ENCODE measurements at places on chromosomes 16 and 17. TPM values are rescaled to one million over a fixed set of nuclear protein-coding genes. Genes with fewer than 3 reads are reported as not detected.

GRCh38 chr17:56125830-56126819, 27.1 kb upstream of the ANKFN1 start:
- peak; percentile 17 for DNase-seq

Gene EFCAB5
- total RNA-seq: 1.6 TPM

Gene C16orf92
- total RNA-seq: not detected

DNA sequence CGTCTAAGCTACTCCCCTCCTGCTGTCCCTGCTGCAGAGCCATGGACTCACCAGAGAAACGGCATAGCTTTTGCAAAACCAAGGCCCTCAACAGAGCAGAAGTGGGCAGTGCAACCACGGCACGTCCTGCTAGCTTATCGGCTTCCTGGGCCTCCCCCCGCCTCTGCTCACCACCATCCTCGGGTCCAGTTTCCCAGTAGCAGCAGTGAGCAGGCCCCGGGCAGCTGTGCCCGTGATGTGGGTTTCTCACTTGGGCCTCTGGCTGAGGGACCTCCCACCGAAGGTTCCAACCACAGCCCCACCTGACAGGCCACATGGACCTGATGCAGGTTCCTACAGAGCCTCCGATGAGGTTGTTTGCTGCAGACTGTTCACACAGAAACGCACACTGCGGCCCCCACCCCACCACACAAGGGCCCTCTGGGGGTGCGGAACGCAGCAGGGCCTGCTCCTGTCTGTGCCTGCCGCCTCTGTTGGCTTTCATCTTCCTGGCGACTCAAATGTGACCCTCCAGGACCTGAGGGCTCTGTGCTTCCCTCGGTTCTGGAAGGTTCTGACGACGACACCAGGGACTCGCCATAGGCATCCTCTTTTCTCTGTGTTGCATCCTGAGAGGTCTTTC, 24.8 kb downstream of the PDIA2 start:
- DNase-seq: no peak

- no peak for DNase-seq
These were observed 31.8 kb downstream of the HNF1B start for GRCh38 chr17:37713028-37713431.

Gene KRTAP9-7
- not detected for total RNA-seq

DNA sequence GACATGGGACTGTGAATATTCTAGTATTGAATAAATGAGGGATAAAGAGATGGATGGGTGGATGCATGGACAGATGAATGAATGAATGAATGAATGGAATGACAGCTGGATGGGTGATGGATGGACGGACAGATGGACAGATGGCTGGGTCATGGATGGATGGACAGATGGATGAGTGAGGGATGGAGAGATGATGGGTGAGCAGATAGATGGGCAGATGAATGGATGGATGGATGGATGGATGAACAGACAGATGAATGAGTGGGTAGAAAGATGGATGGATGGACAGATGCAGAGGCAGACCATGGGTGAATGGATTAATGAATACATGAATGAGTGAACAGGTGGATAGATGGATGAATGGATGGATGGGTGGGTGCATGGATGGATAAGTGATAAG, 96.7 kb downstream of the MYH11 start:
- no peak for DNase-seq

Gene DPEP3
- total RNA-seq: 0.10 TPM

Gene KRT33B
- not detected for total RNA-seq

Gene ST6GALNAC2
- not detected for total RNA-seq

Gene NOG
- 0.64 TPM for total RNA-seq

- DNase-seq: no peak
These were observed 56.4 kb upstream of the IRX3 start for GRCh38 chr16:54342966-54343365.

Gene PPP4C
- 136 TPM for total RNA-seq

Gene PHOSPHO1
- not detected for total RNA-seq

Gene CARD14
- total RNA-seq: not detected

DNA sequence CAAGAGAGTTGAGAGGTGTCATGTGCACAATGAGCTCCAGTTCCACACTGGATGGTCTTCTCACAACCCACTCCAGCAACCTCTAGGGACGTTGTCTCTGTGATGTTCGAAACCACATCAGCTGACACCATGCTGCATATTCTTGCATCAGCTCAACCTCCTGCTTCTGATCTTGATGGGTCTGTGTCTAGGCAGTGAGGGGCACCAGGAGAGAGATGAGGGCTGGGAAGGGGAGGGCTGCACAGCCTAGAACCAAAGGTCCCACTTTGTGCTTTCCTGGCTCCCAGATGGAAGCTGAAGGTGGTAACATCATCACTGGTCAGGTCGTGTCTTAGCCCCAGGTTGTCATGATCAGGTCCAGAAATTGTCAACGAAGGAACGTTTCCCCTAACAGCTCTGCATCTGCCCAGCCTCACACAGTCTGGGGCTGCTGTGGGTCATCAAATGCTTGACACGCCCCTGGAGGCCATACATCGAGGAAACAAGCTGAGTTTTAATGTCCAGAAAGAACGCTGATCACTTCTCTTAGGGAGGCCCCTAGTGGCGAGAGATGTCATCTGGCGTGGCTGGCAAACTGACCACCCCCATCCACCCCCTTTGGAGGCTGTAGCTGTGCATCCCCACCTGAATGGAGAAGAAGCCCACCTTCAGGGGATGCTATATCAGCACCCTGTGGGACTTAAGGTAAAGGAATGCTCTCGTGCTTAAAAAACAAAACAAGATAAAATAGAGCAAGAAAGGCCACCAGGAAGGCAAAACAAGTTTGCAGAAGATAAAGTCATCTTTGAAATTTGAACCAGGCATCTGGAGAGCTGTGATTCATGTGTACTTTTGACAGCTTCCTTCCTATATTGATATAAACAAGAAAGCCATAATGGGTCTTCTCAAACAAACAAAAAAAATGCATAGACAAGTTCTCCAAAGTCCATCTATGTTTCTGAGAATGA, 58.3 kb downstream of the WIPI1 start:
- peak; percentile 38 for DNase-seq

Gene KRT40
- total RNA-seq: not detected

DNA sequence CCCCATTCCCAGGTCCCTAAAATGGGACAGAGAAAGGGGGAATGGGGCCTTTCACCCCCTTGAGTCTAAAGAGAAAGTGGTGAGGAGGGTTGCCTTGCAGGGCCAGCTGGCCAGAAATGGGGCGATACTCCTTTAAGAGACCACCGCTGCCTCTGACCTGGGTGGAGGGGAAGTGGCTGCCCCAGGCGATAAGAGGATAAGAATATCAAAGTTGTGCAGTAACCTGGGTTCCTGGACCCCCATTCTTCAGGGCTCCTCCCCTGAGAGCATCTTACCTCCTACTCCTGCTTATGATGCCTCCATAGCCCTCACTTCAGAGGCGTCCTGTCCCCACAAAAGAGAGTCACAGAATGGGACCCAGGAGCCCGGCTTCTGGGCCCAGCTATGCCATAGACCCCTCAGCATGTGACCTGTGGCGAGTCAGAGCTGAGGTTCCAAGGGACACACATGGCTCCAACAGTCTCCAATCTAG, 5.2 kb upstream of the TSPOAP1 start:
- peak; percentile 47 for DNase-seq

Gene NPIPB8
- total RNA-seq: 0.44 TPM

DNA sequence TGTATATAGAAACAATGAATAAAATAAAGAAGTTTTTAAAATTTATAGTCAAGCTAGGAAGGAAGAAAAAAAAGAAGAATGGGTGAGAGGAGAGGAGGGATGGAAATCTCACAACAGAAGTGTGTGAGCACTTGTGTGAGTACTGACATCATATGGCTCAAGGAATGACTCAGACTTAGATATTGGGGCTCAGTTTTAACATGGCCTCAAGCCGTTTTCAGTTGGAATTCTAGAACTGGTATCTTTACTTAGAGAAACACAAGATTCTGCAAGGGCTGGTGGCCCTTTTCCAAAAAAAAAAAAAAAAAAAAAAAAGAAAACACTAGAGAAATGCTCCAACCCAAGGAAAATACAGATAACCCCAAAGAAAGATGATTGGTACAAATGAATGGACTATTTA, 55.1 kb downstream of the STXBP4 start:
- no peak for DNase-seq

- DNase-seq: no peak
These were observed 1067.9 kb upstream of the EEF2KMT start for GRCh38 chr16:6165330-6165979.

GRCh38 chr17:32104158-32104557, 38.1 kb upstream of the RHOT1 start:
- DNase-seq: peak; percentile 22

Gene TMEM106A
- 11.7 TPM for total RNA-seq

- no peak for DNase-seq
These were observed 584 bp upstream of the STAT5B start for GRCh38 chr17:42276609-42277341.

Gene ZG16B
- total RNA-seq: 2.3 TPM

- DNase-seq: no peak
These were observed 584.0 kb upstream of the CDH8 start for GRCh38 chr16:62620275-62620674.

- DNase-seq: no peak
These were observed 407.3 kb downstream of the XYLT1 start for GRCh38 chr16:17063201-17064139.

Gene KCNJ18
- not detected for total RNA-seq

Gene CCDC200
- total RNA-seq: not detected

DNA sequence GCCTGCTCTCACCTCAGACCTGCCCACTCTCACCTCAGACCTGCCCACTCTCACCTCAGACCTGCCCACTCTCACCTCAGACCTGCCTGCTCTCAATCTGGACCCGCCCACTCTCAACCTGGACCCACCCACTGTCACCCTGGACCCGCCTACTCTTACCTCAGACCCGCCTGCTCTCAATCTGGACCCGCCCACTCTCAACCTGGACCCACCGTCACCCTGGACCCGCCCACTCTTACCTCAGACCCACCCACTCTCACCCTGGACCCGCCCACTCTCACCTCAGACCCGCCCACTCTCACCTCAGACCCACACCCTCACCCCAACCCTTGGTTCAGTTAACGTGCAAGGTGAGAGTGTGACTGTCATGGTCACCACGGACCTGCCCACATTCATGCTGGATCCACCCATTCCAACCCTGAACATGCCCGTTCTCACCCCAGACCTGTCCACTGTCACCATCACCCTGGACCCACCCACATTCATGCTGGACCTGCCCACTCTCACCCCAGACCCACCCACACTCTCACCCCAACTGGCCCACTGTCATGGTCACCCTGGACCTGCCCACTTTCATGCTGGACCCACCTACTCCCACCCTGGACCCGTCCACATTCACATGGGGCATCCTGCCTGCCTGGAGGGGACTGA, 31.2 kb upstream of the ENPP7 start:
- DNase-seq: no peak

- no peak for DNase-seq
These were observed 190.3 kb downstream of the RBFOX3 start for GRCh38 chr17:79420318-79421243.

Gene TPSG1
- not detected for total RNA-seq

DNA sequence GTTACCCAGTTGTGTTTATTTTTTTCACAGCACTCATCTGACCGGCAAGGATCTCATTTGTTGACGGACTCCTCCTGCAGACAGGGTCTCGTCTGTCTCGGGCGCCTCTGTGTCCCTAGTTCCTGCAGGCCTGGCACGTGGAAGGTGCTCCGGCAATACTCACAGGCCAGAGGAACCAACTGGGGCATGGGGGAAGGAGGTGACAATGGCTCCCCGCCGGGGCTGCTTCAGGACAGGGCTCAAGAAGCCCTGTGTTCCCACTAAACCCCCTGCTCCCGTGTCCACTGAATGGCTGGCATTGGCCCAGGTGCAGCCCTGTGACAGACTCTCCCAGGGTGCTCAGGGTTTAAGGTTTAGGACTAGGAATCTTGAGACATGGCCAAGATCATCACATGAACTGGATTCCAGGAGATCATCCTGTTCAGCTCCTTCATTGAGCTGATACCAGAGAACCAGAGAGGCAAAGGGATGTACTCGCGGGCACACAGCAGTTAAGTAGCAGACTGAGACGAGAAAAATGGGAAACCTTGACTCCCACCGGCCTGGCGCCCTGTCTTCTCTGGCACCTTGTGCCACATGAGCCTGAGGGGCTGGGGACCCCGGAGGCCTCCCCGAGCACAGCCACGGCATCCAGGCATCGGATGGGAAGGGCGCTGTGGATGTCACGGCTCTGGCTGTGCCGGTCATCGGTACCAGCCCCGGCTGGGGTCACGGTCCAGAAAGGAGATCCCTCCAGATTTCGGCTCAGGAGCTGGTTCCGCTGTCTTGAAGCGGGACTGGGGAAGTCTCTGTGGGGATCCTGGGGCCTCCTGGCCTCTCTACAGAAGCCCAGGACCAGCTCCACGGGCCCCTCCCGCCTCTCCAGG, 29.0 kb downstream of the TIMM22 start:
- no peak for DNase-seq

Gene TMEM100
- not detected for total RNA-seq

Gene TNFRSF12A
- 1.8 TPM for total RNA-seq

Gene CDH3
- total RNA-seq: 0.31 TPM

DNA sequence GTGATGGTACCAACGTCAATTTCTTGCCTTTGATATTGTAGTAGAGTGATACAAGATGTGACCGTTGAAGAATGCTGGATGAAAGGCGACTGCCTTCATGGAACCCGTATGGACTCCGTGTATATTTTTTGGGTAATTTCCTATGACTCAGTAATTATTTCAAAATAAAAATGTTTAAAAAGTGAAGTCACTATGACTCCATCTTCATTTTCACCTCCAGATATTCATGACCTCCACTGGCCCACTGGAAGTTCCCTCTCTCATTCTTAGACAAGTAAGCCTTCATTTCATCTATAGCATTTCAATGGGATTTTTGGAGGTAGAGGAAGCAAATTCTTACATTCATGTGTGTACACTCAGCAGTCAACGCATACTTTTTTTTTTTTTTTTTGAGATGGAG, 111.8 kb upstream of the NUDT7 start:
- DNase-seq: no peak

DNA sequence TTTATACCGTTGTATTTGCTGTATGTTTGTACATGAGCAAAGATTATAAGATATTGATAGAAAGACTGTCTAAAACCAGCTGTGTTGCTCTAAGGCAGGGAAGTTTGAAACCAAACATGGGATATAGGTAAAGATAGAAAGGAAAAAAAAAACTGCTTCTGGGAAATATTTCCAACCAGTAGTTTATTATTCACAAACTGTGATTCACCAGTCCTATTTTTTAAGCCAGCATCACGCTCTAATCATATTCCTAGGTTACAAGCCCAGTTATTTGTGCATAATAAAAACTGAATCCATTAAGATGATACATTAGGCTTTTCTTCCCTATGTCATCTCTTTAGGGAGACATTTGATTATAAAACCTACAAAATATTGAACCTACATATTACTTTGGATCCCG, 4.0 kb downstream of the ERN1 start:
- no peak for DNase-seq

- no peak for DNase-seq
These were observed 6.6 kb downstream of the KRABD2 start for GRCh38 chr17:8369944-8370343.

DNA sequence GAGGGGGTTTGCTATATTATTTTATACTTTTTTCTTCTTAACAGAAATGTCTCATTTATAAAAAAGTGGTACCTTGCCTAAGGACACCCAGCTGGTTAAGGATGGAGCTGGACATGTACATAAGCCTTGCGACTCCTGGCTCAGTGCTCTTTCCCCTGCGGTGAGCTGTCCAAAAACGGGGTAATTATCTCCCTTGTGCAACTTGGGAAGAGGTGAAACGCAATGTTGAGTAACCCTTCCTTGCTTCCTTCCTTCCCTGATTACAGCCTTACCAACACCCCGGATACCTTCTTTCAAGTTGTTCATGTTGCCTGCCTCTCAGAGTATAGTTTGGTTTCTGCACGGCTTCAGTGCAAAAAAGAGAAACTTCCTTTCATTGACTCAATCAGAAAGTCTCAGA, 94.1 kb upstream of the XYLT1 start:
- DNase-seq: no peak
